ENCODE measurements at places on chromosomes 7 and 10. TPM values are rescaled to one million over a fixed set of nuclear protein-coding genes. Genes with fewer than 3 reads are reported as not detected.

DNA sequence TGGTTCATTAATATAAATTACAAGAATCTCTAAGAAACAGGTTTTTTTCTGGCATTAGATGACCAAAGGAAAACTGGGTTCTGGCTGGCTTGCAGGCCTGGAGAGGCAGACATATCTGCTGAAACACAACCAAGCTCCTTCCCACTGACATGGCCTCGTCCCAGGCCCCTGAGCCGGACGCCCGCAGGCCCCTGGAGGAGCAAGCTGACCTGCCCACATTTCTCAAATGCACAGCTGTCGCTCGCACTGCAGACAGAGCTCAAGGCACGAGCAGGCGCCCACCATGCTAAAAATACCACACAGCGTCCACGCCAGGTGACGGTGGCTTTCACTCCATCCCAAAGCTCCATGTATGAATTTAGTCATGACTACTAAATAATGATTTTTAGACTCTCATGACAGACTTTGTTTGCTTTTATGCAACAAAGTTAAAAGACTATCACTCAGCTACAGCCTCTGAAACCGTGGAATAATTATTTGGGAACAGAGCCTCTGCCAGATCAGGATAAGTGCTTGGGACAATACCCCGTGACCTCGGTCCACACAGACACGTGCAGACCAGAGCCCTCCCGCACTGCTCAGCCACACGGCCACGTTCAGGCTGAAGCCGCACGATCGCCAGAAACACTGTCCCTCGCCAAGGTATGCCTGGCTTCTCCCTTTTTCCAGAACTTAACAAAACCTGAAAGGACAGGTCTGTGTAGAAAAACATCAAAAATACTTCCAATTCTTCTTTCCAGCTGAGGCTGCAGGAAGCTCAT lies 71.1 kb downstream of the DIP2C start:
- no peaks in the 10 kb centered on the region for H3K4me1 ChIP-seq
- H3K27me3 ChIP-seq: peaks cover 24% of the 10 kb centered on the region
- no peaks in the 10 kb centered on the region for H3K36me3 ChIP-seq
- no peak overlapping the region for H3K27ac ChIP-seq

GRCh38 chr10:77649333-77650331 lies 12.0 kb upstream of the KCNMA1 start:
- no peak overlapping the region for H3K27ac ChIP-seq
- H3K27me3 ChIP-seq: peaks cover 31% of the 10 kb centered on the region
- no peaks in the 10 kb centered on the region for H3K4me1 ChIP-seq

GRCh38 chr7:46710927-46711326 lies 789.9 kb upstream of the IGFBP3 start:
- no peak overlapping the region for H3K4me3 ChIP-seq
- H3K27ac ChIP-seq: no peak overlapping the region
- H3K27me3 ChIP-seq: no peaks in the 10 kb centered on the region
- no peaks in the 10 kb centered on the region for H3K4me1 ChIP-seq
- H3K36me3 ChIP-seq: no peaks in the 10 kb centered on the region
- no peak for DNase-seq

- H3K4me3 ChIP-seq: no peak overlapping the region
- H3K27me3 ChIP-seq: peaks cover 7% of the 10 kb centered on the region
- no peak overlapping the region for H3K27ac ChIP-seq
- no peak for DNase-seq
- H3K36me3 ChIP-seq: no peaks in the 10 kb centered on the region
Observed at GRCh38 chr7:74479961-74480829, 26.5 kb downstream of the GTF2IRD1 start.

DNA sequence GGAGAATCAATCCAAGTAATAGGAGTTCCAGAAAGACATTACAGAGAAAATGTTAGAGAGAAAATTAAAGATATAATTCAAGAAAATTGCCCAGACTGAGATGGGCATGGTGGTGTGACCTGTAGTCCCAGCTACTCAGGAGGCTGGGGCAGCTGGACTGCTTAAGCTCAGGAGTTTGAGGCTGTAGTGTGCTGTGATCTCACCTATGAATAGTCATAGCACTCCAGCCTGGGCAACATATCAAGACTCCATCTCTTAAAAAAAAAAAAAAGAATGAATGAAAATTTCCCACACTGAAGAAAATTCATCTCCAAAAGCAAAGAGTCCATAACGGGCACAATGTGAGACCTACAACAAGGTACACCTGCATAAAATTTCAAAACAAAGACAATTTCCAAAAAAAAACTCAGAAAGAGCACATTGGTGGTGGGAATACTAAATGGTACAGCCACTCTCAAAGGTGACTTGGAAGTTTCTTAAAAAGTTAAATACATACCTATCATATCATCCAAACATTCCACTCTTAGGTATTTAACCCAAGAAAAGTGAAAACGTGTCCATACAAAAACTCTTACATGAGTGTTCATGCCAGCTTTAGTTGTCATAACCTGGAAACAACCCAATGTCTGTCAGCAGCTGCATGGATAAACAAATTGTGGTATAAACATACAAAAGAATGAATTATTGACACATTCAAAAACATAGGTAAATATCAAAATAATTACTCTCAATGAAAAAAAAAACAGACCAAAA lies 6.9 kb upstream of the RGS10 start:
- H3K4me3 ChIP-seq: no peak overlapping the region
- peaks cover 28% of the 10 kb centered on the region for H3K27me3 ChIP-seq
- H3K27ac ChIP-seq: no peak overlapping the region
- no peaks in the 10 kb centered on the region for H3K4me1 ChIP-seq

- H3K36me3 ChIP-seq: no peaks in the 10 kb centered on the region
- DNase-seq: no peak
- no peak overlapping the region for H3K27ac ChIP-seq
- no peak overlapping the region for H3K4me3 ChIP-seq
Observed at GRCh38 chr7:131546583-131547141, 9.8 kb downstream of the PODXL start.

- H3K27ac ChIP-seq: no peak overlapping the region
- peaks cover 3% of the 10 kb centered on the region for H3K27me3 ChIP-seq
- H3K36me3 ChIP-seq: no peaks in the 10 kb centered on the region
- peak; percentile 20 for DNase-seq
- no peaks in the 10 kb centered on the region for H3K4me1 ChIP-seq
- no peak overlapping the region for H3K4me3 ChIP-seq
Observed at GRCh38 chr7:5266191-5267028, 16.3 kb upstream of the SLC29A4 start.

DNA sequence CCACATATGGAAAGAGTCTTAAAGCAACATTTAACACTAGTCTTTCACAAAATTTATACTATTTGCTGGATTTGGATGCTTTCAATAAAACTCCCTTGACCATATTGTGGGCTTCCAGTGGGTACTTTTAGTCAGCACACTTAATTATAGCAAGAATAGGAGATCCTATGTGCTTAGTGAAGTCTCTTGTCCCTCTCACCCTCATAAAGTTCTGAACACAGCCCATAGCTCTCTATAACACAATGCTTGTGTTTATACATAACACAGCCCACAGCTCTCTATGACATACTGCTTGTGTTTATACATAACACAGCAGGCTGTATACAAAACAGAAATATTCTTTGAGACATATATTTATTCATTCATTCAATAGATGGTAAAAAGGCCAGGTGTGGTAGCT lies 79.0 kb downstream of the SEMA3C start:
- no peaks in the 10 kb centered on the region for H3K36me3 ChIP-seq
- no peaks in the 10 kb centered on the region for H3K4me1 ChIP-seq
- no peaks in the 10 kb centered on the region for H3K27me3 ChIP-seq
- H3K4me3 ChIP-seq: no peak overlapping the region

POU6F2 gene
- 0.24 TPM for total RNA-seq

OPALIN gene
- not detected for total RNA-seq

NPSR1 gene
- not detected for total RNA-seq

GIMAP8 gene
- 10.2 TPM for total RNA-seq

TEX36 gene
- not detected for total RNA-seq

TDRD1 gene
- total RNA-seq: 0.24 TPM

Measured in natural killer cell treated with Interleukin-12 subunit alpha and Interleukin-12 subunit beta and Interleukin-15 and Interleukin-18, amount 100 ng/mL, for 72 hours (primary cell).